Activated naive CD4-positive, alpha-beta T cell (primary cell): ENCODE measurements at places on chromosomes 3 and 15.

GRCh38 chr3:186520431-186520830 is 23.7 kb downstream of the CRYGS start:
- DNase-seq = no peak

DNA sequence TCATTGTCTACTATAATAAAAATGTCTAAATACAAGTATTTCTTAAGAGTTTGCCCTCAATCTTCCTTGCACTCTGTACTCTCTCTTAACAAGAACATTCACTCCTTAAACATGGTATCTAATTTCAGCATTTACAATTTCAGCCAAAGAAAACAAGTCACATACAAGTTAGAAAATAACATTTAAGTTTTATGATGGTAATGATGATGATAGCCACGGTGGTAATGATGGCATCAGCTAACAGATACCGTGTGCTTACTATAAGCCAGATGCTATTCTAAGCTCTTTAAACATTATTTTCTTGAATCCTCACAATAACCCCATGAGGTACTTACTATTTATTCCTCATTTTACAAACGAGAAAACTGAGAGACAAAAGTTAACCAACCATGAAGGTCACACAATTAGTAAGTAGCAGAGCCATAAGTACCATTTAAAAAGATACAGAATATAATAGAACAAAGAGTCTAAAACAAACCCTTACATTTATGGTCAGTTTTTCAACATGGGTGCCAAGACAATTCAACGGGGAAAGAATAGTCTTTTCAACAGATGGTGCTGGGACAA is 7.4 kb downstream of the SPICE1 start:
- DNase-seq = no peak

DNA sequence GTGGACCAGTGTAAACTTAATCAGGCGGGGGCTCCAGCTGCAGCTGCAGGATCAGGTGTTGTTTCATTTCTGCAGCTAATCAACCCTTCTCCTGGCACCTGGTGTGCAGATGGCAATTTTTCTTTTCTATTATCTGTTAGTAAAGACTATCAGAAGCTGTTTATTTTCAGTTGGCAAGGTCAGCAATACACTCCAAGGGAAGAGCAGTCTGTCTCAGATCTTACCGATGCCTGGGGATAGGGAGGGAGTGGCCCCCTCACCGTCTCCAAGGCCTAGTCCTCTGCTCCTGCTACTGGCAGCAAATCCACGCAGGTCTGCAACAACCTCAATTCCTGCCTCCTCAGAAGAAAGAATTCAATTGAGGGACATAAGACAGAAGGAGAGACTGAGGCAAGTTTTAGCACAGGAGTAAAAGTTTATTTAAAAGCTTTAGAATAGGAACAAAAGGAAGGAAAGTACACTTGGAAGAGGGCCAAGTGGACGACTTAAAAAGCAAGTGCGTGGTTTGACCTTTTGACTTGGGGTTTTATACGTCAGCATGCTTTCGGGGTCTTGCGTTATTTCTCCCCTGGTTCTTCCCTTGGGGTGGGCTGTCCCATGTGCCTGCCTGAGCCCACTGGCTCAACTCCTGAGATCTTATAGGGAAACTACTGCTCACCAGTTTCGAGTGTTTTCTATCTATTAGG is 9.2 kb downstream of the CCRL2 start:
- DNase-seq = no peak

DNA sequence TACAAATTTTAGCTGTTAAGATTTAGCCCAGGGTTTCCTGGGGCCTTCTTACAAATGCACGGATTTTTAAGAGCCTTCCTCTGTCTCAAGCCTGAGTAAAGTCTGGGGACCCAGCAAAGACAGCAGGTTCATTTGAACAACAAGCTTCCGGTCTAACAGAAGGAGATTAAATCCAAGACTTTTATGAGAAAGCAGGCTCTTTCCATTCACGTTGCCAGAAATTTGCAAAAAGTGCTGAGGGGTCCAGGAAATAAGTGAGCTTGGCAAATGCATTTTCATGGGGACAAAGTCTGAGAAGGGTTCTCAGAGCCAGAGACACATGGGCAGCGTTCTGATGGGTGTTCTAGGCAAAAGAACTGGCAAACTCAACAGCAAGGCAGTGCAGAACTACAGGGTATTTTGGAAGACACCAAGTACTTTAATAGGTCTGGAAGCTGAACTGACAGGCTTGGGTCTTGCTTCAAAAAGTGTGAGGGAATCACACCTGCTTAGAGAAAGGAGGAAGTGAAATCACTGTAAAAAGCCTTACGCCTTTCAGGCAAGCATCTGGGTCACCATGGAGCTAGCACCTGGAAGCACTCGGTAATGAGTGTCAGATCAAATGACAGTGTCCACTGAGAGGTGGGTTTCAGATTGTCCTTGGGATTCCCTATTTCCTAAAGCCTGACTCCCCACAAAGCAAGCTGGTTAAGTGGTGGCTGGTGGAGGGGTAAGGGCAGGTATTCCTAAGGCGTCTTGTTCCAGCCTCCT is 115.8 kb upstream of the ARHGEF3 start:
- DNase-seq = no peak

GRCh38 chr3:105367063-105367405 is 325 bp downstream of the ALCAM start:
- DNase-seq = no peak

DNA sequence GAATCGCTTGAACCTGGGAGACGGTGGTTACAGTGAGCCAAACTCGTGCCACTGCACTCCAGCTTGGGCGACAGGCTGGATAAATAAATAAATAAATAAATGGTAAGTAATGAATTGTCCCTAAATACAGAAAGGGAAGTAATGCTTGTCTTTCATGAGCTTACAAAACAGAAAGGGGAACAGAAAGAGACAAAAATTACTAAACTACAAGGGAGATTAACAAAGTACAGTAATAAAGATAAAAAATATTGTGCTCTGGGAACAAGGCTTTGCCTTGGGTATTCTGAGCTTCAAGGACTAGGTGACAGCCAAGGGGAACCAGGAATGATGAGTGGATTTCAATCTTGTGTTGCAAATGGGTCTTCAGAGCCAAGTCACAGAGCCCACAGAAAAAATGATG is 9.2 kb upstream of the HLTF start:
- no peak for DNase-seq

- DNase-seq = no peak
Observed at GRCh38 chr3:103403191-103403590, 968.4 kb downstream of the ZPLD1 start.

GRCh38 chr3:126050050-126050392 is 33.9 kb downstream of the SLC41A3 start:
- no peak for DNase-seq

DNA sequence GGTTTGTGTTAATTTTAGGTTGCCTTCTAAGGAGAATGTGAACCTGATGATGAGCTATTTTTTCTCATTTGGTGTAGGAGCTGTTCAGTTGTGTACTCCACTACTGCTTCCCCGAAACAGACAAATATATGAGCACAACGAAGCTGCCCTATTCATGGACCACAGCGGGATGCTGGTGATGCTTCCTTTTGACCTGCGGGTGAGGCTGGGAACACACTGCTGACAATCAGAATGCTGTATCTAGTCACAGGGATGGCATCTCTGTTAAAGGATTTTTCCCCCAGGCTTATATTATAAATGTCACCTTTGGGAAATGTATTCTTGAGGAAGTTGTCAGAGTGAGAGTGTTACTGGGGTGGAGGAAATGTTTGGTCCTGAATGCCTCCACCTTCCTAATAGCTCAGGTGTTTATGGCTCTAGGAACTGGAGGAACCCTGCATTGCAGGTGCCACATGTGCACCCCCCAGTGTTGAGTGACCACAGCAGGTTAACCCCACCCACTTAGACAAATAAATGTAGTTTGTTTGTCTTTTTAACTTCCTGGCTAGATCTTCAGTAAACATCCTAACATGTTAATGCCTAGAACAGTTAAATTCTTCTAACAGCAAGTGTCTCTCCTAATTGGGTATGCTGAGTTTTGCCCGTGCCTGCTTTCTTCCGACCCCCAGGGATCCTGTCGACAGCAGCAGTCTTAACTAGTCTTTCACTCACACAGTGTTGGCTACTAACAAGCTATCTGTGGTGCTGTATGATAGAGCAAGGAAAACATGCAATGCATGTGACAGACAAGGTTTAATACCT is 35.7 kb downstream of the SRP14 start:
- DNase-seq = no peak

DNA sequence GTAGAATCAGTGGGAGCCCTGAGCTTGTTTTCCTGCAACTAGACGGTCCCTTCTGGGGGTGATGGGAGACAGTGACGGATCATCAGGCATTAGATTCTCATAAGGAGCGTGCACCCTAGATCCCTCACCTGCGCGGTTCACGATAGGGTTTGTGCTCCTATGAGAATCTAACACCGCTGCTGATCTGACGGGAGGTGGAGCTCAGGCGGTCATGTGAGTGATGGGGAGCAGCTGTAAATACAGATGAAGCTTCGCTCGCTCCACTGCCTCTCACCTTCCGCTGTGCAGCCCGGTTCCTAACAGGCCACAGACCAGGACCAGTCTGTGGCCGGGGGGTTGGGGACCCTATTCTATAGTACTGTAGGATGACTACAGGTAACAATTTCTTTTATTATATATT is 154.7 kb downstream of the CHSY1 start:
- no peak for DNase-seq

DNA sequence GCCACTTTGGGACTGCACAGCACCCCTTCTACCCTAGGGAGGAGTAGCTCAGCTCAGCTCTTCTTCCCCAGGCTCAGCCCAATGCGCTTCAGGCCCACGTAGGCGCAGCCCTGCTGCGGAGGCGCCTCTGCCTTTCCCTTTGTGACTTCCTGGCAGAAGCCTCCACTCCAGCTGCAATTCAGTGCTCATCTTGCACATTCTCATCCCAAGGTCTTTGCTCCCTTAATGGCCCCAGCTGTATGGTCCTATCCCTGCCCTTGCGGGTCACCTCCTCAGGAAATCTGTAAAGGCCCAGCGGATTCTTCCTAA is 109.0 kb downstream of the VGLL4 start:
- no peak for DNase-seq

DNA sequence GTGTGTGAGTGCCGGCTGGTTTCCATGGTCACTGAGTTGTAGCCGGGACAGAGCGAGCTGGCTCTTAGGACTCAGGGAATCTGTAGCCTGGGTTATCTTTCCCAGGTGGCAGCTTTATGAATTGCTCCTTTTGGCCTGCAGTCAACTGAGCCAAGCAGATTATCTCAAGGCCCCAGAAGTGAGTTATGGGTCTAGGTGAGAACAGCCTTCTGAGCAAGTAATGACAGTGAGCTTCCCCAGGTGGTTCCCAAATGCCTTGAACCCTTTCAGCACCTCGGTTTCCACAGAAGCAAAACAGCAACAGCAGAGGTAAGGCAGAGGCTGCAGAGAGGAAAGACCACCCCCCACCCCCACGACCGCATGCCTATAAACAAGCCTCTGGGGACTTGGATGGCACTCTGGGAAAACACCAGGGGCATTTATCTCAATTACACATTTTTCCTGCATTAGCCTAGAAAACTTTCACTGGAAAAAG is 56.7 kb upstream of the DGKG start:
- DNase-seq = no peak

GRCh38 chr3:87390353-87390752 is 114.0 kb upstream of the POU1F1 start:
- no peak for DNase-seq

DNA sequence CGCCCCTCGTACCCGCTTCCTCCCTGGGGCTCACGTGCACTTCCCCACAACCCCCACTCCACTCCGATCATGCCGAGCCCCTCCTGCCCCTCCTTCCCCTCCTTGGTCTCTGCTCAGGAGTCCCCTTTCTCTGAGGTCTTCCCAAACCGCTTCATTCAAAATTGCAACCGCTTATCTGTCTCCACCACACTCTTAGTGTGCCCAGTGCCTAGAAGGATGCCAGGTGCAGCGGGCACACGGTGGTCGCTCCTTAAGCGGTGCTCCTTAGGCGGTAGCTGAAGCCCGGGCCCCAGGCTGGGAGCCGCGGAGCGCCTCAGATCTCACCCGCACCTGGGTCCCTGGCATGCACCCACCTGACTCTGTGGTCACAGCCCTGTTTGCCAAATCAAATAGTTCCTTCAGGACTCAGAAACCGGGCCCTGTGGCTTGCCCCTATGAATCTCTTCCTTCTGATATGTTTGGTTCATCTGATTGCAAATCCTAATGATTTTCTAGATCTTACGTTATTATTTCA is 524.5 kb downstream of the OCA2 start:
- no peak for DNase-seq

DNA sequence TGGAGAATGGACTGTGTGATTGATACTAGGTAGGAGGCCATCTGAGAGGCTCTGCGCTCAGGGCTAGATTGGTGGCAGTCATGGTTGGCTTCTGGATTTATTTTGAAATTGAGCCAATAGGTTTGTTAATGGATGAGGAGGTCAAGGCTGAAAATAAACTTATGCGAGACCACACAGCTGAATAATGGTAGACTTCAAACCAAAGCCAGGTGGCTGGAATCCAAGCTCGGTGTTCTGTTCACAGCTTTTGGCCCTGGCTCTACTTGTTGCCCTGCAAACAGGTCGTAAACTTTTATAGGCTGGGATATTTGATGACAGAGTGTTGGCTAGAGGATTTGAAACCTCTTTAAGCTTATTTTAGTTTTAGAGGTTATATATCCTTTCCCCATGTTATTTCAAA is 160.4 kb downstream of the CHL1 start:
- DNase-seq = no peak

DNA sequence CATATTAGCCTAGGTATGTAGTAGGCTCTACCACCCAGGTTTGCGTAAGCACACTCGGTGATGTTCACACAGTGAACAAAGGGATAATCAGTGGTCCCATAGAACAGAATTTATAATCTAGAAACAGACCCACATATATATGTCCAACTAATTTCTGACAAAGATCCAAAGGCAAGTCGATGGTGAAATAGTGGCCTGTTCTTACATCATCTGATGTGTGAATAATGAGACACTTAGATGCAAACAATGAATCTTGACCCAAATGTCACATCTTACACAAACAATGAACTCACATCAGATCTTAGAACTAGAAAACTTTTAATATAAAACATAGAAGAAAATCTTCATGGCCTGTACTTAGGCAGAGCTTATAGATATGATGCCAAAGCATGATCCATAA is 17.6 kb upstream of the TM2D3 start:
- DNase-seq = no peak

DNA sequence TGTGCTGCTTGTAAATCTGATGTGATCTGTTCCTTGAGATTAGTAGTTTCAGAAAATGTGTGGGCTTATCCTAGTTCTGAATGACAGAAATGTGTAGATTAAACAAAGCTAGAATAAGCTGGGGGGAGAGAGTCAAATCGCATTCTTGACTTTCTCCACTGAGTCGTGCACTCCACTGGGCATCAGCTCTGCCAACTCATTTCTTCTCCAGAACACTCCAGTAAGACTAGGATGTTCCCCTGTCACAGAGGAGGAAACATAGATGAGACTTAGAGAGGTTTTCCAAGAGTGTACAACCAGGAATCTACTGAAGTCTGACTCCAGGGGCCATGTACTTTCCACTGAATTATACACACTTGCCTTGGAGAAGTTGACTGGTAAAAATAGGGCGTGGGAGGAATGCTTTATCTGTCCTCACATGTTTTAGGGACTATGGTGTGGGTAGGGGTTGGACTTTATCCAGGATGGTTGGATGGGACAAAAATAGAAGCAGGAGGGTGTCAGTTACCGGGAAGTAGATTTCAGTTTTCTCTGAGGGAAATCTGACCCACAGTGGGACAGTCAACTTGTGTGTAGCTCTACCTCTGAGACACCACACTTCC is 298.2 kb downstream of the UBE2E2 start:
- no peak for DNase-seq

GRCh38 chr3:41330465-41330864 is 131.2 kb downstream of the CTNNB1 start:
- DNase-seq = no peak
